Brain microvascular endothelial cell (primary cell): ENCODE measurements at places on chromosomes 1 and 21.
A peak's percentile ranks its signal among the peaks of the same experiment; 100 is the strongest.

DNA sequence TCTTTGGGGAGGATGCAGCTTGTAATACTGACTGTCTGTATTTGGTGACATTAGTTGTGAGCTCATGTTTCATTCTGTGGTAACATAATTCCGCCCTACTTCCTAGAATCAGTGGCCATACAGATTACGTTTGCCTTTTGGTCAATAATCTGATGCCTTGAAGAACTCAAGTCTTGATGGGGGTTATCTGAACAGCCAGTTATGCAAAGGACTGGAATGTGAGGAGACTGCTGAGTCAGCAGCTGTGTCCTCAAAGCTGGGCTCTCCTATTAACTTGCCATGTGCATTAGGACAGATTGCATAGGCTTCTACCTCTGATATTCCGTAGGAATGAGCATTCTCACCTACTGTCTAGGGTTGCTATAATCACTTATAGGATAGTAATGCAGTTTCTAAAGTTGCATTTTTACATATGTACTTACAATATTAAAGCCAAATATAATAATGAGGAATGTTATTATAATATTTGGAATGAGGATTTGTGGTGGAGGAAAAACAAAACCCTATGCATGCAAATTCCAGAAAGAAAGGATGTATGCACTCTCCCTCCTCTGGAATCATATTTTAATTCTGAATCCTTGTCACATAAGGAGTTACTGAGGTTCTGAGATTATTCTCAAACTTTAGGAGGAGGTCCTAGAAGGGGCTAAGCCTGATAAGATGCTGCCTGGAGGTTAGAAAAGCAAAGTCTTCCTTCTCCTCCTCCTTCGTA is 116.0 kb downstream of the NOS1AP start:
- peak; percentile 75 for DNase-seq

DNA sequence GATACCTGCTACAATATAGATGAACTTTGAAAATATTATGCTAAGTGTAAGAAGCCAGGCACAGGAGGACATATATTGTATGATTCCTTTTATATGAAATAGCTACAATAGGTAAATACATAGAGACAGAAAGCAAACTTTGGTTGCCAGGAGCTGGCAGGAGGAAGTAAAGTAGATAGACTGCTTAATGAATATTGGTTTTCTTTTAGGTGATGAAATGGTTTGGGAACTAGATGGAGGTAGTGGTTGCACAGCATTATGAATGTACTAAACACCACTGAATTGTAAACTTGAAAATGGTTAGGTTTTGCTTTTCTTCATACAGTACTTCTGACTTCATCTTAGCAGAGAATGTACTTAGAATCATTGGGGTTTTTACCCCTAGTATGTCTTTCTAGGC is 21.5 kb downstream of the ABCB10 start:
- no peak for DNase-seq

- peak; percentile 78 for DNase-seq
Measured at GRCh38 chr1:226046240-226046639, 16.3 kb upstream of the H3-3A start.

DNA sequence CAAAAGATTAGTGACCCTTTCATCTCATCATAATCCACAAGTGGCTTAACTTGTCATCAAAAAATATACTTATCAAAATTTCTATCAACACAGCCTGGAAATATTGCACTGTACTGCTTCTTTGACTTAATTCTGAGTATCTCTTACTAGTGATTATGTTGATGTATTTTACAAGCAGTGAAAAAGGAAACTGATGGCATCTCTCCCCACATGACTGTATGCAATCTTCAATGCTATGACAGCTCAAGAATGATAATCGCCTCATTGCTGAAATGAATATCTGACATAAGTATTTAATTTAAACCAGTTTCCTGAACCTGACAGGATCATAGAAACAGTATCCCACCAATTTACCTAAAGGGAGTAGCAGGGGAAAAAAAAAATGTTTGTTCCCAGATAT is 79.5 kb downstream of the DPYD start:
- DNase-seq, result no peak

GRCh38 chr1:106700211-106700610 is 356.3 kb upstream of the PRMT6 start:
- no peak for DNase-seq

DNA sequence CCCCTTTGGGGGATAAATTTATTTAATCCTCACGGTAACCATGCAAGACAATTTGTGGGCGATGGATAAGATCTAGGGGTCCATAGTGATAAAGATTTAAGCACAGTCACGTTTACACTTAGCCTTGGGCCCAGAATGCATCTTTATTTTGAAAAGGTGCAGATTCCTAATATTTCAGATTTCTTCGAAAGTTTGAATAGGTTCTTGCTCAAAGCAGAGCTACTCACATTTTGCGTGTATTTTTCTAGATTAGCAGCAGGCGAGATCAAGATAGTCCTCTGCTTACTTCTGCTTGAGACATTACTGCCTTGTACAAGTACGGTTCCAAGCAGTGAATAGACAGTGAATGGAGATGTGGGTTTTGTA is 647 bp downstream of the TSEN15 start:
- no peak for DNase-seq

GRCh38 chr1:114075546-114076242 is 78.0 kb downstream of the SYT6 start:
- no peak for DNase-seq

- DNase-seq, result no peak
Measured at GRCh38 chr1:79041666-79042065, 35.1 kb upstream of the ADGRL4 start.
